GM23248 (cell line): ENCODE measurements at places on chromosomes 2 and 18. TPM values are rescaled to one million over a fixed set of nuclear protein-coding genes. Genes with fewer than 3 reads are reported as not detected.
A peak's percentile ranks its signal among the peaks of the same experiment; 100 is the strongest.

GRCh38 chr2:138453815-138454214 lies 47.8 kb upstream of the SPOPL start:
- no peaks in the 10 kb centered on the region for H3K27me3 ChIP-seq
- no peak for DNase-seq
- H3K4me1 ChIP-seq, result no peaks in the 10 kb centered on the region
- H3K4me3 ChIP-seq, result no peak overlapping the region
- no peak overlapping the region for H3K27ac ChIP-seq
- no peaks in the 10 kb centered on the region for H3K36me3 ChIP-seq

- DNase-seq, result peak; percentile 83
- no peak overlapping the region for H3K27ac ChIP-seq
- H3K4me1 ChIP-seq, result peaks cover 10% of the 10 kb centered on the region
- H3K4me3 ChIP-seq, result no peak overlapping the region
- H3K36me3 ChIP-seq, result no peaks in the 10 kb centered on the region
Measured at GRCh38 chr2:27255660-27256059, 7.2 kb downstream of the SLC30A3 start.

- no peaks in the 10 kb centered on the region for H3K4me1 ChIP-seq
- DNase-seq, result no peak
- no peak overlapping the region for H3K4me3 ChIP-seq
Measured at GRCh38 chr18:58105206-58105887, 61.3 kb downstream of the NEDD4L start.

- no peak overlapping the region for H3K27ac ChIP-seq
- H3K36me3 ChIP-seq, result no peaks in the 10 kb centered on the region
- no peaks in the 10 kb centered on the region for H3K4me1 ChIP-seq
- no peaks in the 10 kb centered on the region for H3K27me3 ChIP-seq
Measured at GRCh38 chr2:212520340-212520739, 18.3 kb downstream of the ERBB4 start.

- H3K27ac ChIP-seq, result no peak overlapping the region
- H3K27me3 ChIP-seq, result no peaks in the 10 kb centered on the region
- DNase-seq, result no peak
- no peak overlapping the region for H3K4me3 ChIP-seq
Measured at GRCh38 chr2:226641008-226641407, 158.6 kb downstream of the IRS1 start.

PTPRN gene
- polyA plus RNA-seq, result 29.2 and 30.5 TPM in 2 replicates

GBX2 gene
- not detected in 2 replicates for polyA plus RNA-seq
